ENCODE measurements at places on chromosomes 16 and 17.
A peak's percentile ranks its signal among the peaks of the same experiment; 100 is the strongest.

GRCh38 chr17:28131599-28131998 is 89.1 kb downstream of the NLK start:
- no peak for DNase-seq

GRCh38 chr16:90046122-90046970 is 27.1 kb upstream of the DBNDD1 start:
- no peak for DNase-seq

DNA sequence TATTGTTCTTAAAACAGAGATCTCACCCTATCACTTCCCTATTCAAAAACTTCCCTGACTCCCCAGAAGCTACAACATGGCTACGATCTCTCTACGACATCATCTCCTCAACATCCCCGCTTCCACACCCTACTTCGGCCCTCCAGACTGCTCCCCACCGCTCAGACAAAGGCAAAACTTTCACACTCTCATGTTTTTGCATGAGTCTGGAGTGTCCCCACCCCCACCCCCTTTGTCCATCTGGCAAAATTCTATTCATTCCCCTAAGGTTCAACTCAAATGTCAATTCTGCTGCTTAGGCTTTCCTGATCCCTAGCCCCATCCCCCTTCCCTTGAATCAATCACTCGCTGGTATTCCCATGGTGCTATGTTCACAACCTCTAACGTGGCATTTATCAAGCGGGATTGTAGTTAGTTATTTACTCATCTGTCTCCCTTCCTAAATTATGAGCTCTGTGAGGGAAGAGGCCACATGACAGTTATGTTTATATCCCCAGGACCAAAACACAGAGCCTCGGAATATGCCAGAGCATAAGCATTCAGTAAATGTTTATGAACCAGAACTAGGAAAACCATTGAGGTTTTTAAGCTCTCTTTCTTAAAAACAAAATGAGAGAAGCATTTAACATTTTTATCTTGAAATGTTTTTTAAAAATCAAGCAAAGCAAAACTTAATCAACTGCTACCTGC is 55.9 kb downstream of the STX8 start:
- DNase-seq = no peak

- DNase-seq = no peak
Measured at GRCh38 chr17:59812139-59812538, 80.6 kb downstream of the TUBD1 start.

DNA sequence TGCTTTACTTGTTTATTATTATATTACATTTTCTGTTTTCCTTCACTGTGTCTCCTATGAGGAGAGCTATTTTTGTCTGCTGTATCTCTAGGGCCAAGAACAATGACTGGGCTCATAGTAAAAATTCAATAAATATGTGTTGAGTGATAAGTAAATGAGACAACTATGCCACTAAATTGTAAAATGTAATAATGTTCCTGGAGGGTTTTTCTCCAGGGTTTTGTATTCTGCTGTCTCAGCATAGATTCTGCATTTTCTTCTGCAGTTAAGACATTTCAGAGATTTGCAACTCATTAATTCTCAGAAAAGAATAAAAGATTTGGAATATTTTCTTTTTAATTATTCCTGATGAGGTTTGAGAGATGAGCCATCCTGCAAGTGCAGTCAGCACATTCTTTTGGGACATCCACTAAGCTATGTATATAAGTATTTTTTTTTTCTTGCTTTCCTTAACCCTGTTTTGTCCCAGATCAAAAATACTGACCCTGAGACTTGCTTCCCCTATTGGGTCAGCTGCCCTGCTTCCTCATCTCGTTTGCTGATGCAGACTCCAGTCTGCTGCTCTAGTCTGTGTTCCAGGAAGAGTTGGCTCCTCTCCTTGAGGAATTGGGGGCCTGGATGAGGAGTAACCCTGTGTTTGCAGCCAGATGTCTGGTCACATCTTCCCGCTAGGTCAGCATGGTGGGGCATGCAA is 122.9 kb downstream of the ABCA8 start:
- DNase-seq = no peak

DNA sequence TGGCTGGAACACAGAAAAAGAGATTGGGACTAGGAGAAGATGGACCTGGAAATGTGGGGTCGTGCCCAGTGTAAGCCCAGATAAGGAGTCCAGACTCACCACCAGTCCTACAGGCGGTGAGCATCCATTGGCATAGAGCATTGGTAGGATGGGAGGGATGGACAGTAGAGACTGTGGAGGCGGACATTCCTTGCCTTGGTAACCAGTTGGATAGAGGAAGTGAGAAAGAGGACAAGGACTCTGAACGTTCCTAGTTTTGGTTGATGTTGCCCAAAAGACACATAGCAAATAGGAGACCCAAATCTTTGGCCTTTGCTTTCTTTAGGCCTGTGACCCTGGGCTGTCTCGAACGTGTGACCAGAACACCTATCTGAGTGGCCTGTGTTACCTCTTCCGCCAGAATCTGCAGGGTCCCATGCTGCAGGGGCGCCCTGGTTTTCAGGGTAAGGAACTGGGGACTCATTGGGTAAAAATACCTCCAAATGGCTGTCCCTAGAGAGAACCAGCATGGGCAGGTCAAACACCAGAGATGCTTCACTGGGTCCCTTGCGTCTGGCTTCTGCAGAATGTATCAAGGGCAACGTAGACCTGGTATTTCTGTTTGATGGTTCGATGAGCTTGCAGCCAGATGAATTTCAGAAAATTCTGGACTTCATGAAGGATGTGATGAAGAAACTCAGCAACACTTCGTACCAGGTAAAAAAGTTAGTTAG is 6.4 kb downstream of the ITGAL start:
- no peak for DNase-seq

DNA sequence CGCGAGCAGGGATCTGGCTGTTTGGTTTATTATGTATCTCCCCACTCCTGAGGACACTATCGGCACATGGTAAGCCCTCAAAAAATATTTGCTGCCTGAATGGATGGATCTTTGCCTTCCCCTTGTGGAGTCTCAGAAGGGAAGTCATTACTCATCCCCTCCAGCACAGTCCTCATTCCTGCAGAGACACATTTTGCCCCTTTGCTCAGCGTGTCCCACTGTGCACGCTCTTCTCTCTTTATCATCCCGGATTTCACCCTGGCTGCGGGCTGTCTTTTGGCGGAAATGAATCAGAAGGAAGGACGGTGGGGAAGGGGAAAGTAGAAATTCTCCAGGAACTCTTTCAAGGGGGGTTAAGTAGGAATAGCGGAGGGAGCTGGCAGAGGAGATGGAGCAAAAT is 125.2 kb upstream of the CDC42EP4 start:
- no peak for DNase-seq

- DNase-seq = no peak
Measured at GRCh38 chr16:52568983-52569690, 22.2 kb upstream of the TOX3 start.

- DNase-seq = no peak
Measured at GRCh38 chr17:11492511-11492910, 105.8 kb upstream of the DNAH9 start.

DNA sequence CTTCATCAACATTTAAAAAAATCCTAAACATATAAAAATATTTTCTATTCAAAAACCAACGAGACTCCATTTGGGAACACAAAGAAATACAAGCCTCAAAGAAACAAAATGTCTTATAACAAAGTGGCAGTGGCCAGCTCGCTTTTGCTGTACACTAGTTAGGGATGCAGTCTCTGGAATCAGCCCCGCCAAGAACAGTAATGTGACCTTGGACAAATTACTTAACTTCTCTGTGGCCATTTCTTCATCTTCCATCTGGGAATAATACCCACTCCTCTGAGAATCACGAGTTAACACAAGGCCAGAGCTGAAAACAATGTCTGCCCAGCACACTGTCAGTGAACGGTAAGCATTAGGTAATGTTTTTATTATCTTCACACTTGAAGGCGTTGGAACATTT is 5.6 kb downstream of the STAT5B start:
- no peak for DNase-seq

GRCh38 chr17:61595418-61596186 is 4.6 kb upstream of the NACA2 start:
- DNase-seq = no peak

GRCh38 chr17:65783845-65784334 is 222.4 kb upstream of the AXIN2 start:
- DNase-seq = no peak

DNA sequence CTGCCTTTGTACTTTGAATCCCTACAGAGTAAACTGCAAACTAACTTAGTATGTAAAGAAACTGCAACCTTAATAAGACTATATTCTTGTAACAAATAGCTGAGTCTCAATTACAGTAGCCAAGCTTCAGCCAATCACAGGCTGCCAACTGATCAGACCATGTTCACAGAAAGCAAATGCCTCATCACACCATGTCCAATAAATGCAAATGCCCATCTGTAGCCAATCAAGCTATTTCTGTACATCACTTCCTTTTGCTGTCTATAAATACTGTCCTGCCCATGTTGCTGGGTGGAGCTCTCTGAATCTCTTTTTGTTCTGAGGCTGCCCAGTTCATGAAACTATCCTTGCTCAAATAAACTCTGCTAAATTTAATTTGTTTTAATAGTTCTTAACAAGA is 531.7 kb upstream of the TOM1L1 start:
- no peak for DNase-seq

GRCh38 chr17:40173778-40174135 is 3.5 kb upstream of the RAPGEFL1 start:
- DNase-seq = no peak

DNA sequence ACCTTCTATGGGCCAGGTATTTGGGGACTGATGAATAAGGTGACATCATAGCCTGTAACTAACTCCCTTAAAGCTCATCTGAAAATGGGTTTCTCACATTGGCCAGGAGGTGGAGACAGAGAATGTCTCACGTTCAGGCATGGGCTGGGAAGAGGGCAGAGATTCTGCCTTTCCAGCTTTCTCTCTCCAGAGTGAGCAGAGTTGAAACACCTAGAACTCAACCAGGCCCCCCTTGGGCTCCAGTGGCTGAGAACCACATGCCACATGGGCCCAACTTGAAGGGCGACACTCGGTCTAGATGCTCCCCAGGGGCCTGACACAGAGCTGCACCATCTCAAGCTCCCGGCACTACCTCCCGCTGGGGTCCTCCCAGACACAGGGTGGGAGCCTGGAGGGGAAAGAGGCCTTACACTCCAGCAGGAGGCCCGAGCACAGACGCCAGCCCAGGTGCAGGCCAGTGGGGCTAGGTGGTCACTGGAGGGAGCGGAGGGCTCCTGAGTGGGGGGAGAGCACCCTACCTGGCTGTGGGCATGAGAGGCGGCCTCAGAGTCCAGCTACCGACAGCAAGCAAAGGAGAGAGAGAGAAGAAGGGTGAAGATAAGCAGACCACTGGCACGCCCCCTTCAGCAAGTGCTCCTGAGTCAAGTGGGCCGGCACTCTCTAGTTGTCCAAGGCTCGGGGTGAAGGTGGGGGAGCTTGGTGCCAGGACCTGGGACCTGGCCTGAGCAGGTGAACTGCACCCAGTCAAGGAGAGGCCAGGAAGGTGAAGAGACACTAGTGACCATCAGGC is 55.9 kb downstream of the MYO18A start:
- DNase-seq = peak; percentile 66

- peak; percentile 58 for DNase-seq
Measured at GRCh38 chr17:15436473-15437302, 30.7 kb downstream of the CDRT4 start.

DNA sequence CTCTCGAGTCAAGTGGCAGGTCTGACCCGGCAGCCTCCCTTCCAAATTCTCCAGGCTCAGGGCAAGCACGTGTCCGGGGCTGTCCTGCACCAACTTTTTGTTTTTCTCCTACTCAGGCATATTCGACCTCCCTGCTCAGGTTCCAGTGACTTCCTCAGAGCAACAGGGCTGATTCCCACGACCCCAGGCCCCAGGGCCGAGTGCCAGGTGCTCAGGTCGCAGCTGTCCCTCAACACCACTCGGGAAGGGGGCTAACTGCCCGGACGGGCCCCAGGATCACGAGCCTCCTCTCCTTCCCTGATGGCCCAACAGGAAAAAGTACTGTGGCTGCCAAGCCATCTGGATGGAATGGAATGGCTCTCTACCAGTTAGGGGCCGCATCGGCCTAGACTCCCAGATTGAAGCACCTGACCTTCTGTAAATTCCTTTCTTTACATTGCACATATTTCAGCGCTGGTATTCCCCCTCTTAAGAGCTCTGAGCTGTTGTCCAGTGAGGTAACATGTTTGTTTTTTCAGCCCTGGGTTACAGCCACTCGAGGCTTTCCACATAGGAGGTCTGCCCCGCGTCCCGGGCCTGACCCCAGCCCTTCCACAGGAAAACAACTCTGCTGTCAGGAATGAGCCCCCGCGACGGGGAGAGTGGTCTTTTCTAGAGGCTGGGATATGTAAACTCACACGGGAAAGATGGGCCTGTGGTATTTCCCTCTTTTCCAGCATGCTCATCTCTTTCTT is 25.0 kb downstream of the NXN start:
- DNase-seq = peak; percentile 76

- DNase-seq = no peak
Measured at GRCh38 chr16:81786868-81787267, 7.8 kb downstream of the PLCG2 start.

DNA sequence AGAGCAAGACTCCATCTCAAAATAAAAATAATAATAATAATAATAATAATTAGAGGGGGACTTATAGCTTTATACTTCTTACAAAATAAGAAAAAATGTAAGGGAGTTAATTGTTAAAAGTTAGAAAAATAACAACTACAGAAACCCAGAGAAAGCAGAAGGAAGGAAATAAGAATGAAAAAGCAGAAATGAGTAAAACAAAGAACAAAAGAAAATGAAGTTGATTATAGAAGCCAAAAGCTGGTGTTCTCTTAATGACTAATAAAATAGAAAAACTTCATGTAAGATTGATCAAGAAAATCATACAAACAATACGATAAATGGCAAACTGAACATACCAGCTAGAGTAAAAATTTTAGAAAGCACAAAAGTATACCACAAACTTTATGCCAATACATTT is 6.8 kb upstream of the NSMCE1 start:
- DNase-seq = no peak

GRCh38 chr17:11899537-11899942 is 97.7 kb downstream of the ZNF18 start:
- peak; percentile 35 for DNase-seq

DNA sequence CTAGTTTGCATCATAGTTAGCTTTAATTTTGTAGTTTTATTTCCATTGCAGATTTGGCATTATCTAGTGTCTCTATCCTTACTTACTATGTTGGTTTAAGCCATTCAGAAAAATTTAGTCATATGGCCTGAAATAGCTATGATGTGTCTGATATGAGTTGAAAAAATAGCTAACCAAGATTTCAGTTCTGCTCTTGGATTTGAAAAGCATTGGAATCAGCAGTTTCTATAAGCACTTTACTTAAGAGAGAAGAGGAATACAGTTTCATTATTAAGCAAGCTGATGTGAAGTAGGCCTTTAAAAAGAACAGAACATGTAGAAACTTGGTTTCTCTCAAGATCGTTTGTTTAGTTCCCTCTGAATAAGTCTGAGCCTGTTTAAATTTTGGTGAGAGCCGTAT is 25.9 kb downstream of the LPCAT2 start:
- DNase-seq = no peak

DNA sequence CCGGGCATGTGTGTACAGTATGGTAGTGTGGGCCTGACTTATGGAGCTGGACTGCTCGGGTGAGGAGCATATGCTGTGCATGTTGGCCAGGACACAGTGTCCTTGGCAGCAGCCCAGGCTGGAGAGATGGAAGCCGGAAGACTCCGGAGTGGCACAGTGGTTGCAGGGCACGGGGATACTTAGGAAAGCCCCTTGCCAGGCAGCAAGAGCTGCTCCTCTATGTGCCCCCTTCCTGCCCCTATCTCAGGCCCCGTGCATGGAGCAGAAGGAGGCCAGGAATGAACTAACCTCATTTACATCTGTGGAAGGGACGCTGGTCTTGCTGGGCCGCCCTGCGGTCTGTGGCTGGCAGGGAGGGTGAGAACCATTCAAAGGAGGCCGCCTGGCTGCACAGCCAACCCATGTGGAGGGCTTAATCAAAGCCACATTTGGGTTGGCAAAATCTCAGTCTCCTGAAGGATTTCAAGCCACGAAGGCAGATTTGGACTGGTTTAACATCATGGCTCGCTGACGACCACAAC is 32.2 kb upstream of the RCVRN start:
- peak; percentile 82 for DNase-seq
